ENCODE measurements at places on chromosomes 2 and 18.

DNA sequence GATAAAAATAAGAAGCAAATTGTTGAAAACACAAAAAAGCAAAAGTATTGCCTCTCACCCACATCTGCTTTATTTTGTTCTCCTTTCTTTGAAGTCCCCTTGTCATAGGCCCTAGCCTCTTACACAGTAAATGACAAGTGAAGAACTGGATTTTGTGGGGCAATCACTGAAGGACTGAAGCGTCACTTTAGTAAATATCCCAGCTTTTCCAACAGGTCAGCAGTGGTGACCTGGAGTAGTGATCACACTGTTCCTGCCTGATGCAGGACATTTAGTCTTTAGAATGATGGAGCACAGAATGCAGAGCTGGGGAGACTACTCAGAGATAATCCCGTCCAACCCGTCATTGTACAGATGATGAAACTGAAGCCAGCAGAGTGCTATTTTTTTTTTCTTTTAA lies 28.1 kb upstream of the TDRD15 start:
- no peak for DNase-seq

- peak; percentile 13 for DNase-seq
Measured at GRCh38 chr2:50535971-50536759, 495.8 kb downstream of the NRXN1 start.

- no peak for DNase-seq
Measured at GRCh38 chr2:170339322-170339721, 161.4 kb downstream of the MYO3B start.

GRCh38 chr2:235027558-235028214 lies 75.9 kb downstream of the SH3BP4 start:
- DNase-seq: no peak

GRCh38 chr2:121527009-121527682 lies 3.5 kb upstream of the RNU4ATAC start:
- DNase-seq: no peak

DNA sequence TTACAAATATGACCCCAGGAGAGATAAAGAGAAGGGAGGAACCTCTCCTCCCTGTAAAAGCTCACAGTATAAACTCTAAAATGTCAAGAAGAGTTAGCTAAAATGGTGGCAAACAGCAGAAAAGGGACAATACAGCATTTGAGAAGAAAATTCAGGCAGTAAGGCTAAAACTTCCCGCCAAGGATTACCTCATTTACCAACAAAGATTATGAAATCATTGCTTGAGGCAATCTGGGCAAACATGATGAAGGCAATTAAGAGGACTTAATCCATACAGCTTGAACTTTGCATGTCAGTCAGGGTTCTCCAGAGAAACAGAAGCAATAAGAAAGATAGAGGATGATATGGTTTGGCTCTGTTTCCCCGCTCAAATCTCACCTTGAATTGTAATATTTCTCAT lies 81.4 kb downstream of the CMPK2 start:
- DNase-seq: peak; percentile 75

DNA sequence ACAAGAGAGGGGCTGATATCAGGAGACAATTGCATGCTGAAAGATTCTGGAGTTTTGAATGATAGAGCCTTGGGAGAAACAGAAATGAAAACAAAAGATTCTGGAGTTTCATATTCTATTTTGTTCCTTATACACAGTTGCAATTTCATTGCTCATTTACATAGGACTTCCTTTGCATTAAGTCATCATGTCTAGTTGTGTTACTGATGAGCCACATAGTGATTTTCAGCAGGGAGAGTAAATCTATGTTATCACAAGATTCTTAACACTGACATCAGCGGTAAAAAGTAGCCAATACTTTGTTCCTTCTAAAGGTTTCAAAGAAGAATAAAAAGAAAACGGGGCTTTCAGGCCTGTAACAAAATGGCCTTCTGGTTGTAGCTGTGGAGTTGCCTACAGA lies 7.1 kb downstream of the ADAM17 start:
- DNase-seq: peak; percentile 97

DNA sequence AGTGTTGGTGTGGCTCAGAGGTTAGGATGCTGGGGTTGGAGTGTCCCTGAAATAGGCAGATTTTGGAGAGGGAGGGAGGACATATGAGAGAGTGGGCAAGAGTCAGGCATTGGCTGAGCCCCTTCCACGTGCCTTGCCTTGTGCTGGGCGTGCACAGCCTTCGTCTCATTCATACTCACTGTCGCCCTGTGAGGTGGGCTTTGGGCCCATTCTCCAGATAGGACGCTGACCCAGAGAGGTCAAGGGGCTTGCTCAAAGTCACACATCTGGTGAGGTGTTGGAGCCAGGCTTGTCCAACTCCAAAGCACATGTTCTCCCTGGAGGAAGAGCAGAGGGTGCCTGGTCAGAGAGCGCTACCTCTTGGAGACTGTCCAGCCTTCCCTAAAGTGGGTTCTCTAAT lies 166.8 kb downstream of the DYSF start:
- DNase-seq: no peak

DNA sequence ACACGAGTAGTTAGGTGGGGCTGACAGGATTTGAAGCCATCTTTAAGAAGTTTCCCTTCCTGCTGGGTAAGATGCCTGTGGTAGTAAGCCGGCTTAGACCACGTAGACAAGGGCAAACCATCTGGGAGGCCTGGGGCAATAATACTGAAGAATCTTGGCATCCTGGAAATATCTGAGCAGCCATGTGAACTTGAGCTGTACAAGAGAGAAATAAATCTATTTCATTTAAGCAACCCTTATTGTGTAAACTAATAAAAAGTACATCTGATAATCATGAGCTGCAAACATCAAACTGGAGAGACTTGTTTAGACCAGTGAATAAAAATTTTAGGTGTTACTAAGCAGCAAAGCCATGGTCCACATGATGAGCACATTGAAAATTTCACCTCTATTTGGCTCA lies 11.4 kb upstream of the CETN1 start:
- DNase-seq: no peak

- peak; percentile 79 for DNase-seq
Measured at GRCh38 chr2:46979571-46979979, 64.0 kb upstream of the MCFD2 start.

DNA sequence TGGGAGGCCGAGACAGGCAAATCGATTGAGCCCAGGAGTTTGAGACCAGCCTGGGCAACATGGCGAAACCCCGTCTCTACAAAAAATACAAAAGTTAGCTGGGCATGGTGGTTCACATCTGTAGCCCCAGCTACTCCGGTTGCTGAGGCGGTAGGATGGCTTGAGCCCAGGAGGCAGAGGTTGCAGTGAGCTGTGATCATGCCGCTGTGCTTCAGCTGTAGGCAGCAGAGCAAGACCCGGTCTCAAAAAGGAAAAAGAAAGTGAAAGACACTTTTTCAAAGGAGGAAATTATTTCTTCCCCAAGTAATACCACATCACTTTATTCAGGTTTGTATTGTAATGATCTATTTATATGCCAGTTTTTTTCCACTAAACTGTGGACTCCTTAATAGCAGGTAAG lies 35.7 kb upstream of the TAF4B start:
- peak; percentile 25 for DNase-seq

DNA sequence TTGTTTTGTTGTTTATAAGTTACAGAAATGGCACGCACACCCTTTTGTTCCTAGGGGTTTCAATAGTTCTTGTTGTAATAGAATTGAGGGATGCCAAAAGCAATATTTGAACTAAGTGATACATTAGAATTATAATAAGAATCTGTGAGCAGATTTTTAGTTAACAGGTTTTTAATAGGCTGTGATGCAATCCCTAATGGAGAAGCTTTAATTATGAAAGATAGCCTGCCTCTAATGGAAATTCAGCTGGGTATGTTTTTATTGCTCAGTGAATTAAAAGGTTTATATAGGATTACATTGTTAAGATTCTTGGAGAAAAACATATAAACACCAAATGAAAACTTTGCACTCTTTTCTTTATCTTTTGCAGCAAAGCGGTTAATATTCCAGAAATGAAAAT lies 131.1 kb downstream of the PPP1R1C start:
- no peak for DNase-seq

- peak; percentile 22 for DNase-seq
Measured at GRCh38 chr2:110679337-110679707, 1.5 kb upstream of the BUB1 start.

DNA sequence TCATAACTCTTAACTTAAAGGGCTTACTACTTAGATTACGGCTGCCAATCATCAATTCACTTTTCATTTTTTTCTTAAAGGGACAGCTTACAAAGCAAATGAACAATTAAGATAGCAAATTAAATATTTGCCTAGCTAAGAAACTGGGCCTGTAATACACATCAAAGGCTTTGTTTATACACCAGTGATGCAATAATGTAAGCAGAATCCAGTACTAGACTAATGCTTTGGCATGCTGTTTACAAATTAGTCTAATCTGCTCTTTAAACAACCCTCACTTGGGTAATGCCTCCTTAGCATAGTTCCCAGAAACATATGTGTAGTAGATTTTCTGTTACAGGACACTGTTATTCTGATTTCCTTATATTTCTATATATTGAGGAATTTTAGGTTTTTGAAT lies 105.8 kb downstream of the ARHGAP28 start:
- DNase-seq: no peak

DNA sequence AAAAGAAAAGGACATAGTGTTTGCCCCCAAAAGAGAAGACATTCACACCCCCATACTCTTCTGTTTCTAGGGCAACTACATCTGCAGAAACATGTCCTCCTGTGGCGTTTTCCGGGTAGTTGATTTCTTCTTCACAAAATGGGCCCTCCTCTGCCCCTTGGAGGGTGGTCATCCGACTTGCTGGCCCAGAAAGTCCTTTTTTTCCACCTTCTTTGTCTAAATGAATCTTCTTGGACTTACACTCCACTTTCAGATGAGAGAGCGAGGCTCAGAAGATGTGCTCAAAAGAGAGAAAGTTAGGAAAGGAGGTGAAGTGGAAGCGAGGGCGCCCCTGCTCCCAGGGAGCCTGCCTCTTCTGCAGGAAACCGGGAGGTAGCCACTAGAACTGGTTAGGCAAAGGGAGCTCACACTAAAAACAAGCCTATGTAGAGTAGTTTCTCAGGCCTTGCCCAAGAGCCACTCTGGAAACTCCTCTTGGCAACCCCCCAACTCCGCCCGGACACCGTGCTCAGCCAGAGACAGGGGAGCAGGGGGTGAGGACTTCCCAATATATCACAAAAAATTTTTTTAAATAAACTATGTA lies 10.2 kb upstream of the SIX3 start:
- DNase-seq: no peak

DNA sequence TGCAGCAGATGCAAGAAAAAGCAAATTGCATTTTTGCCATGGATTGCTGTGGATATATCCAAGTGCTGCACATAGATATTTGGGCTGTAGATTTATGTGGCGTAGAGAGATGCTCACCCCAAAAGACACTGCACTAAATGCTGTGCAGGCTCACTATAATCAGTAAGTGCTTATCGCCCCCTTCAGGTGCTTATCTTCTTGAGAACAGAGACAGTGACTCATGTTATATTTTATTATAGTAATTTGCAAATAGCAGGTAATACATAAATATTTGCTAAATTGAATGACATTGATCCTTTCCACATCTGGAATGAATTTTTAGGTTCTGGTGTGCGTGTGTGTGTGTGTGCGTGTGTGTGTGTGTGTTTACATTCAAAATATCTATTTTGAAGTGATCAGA lies 36.8 kb upstream of the PLEKHM3 start:
- peak; percentile 62 for DNase-seq

DNA sequence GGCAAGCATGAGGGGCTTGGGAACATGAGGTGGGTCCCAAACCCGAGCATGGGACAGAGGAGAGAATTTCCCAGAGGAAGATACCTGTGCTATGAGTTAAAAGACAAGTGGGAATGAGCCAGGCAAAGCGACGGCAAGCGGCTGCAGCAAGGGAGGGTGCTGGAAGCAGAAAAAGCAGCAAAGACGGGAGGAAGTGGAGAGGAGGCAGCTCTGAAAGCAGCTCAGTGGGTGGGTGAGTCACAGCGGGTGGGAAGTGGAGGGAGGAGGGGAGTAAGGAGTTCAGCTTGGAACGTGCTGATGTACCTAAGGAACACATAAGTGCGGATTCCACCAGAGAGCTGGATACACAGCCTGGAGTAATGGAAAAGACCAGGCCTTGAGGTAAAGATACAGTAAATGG lies 41.4 kb downstream of the THUMPD2 start:
- DNase-seq: peak; percentile 64

DNA sequence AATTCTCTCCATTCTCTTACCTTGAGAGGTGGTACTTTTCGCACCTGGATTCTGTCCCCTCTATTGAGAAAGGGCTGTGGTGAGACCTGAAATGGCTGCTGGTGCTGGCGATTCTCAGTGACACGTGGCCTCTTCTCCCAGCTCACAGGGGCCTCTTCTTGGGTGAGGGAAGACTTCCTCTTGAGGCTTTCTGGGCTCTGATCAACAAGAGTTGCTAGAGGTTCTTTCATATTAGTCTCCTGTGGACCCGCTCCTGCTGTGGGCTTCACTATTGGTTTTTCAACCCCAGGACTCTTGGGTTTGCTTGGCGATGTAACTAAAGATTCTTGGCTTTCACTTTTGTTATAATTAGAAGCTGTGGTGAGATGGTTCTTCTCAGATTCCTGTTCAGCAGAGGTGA lies 76.3 kb upstream of the DTNB start:
- DNase-seq: no peak

DNA sequence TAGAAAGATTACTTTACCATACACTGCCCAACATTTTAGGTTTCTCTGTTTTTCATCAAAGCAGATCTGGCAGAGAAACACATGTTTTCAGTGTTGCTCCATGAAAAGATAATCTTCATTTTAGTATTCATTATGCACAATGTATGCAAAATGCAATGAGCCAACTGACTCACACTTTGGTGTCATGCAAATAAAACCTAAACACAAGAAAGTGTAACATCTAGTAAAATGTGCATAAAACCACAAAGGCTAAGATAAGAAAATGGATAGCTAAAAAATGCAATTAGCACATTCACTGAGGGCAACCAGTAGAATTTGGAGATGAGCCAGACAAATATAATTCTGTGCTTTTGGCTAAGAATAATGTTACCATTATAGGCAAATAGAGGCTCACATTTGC lies 203.5 kb upstream of the UBE2E3 start:
- DNase-seq: no peak

- peak; percentile 20 for DNase-seq
Measured at GRCh38 chr2:60306267-60306861, 247.1 kb downstream of the BCL11A start.

GRCh38 chr2:134262684-134263083 lies 8.8 kb downstream of the MGAT5 start:
- DNase-seq: no peak

DNA sequence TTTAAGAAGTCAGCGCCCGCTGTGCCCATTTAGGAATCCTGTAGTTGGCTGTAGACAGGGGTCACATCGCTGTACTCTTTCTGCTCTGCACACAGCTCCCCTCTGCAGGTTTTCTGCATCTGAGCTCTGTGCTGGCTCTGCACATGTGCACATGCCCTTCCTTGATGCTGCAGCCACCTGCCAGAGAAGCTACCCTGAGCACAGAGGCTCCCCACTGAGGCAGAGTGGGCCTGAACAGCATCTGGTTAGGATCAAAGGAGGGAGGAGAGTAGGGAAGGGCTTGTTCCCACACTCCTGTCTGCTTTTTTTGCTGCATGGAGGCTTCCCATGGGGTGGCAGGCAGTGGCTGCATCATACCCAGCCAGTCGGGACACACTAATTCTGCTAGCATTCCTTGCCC lies 238.9 kb downstream of the FHOD3 start:
- no peak for DNase-seq

GRCh38 chr18:61086657-61087056 lies 246.6 kb upstream of the CDH20 start:
- no peak for DNase-seq

Measured in inflammatory macrophage treated with lipopolysaccharide for 4 hours (primary cell).